ENCODE measurements at places on chromosomes 1 and 21. TPM values are rescaled to one million over a fixed set of nuclear protein-coding genes. Genes with fewer than 3 reads are reported as not detected.

SERBP1 gene
- 549 TPM for total RNA-seq

KLHDC7A gene
- total RNA-seq, result not detected

ADORA3 gene
- 0.39 TPM for total RNA-seq

GJB5 gene
- total RNA-seq, result not detected

PDC gene
- not detected for total RNA-seq

PLEKHN1 gene
- total RNA-seq, result 2.7 TPM

FAM167B gene
- total RNA-seq, result 0.33 TPM

CDC42BPA gene
- total RNA-seq, result 0.42 TPM
